AG04449 (cell line): ENCODE measurements at places on chromosomes 7 and 10.

- no peak for DNase-seq
Observed at GRCh38 chr7:151462306-151462779, 22.4 kb upstream of the CRYGN start.

GRCh38 chr10:14543046-14543903 is 212.6 kb upstream of the FRMD4A start:
- DNase-seq, result no peak

DNA sequence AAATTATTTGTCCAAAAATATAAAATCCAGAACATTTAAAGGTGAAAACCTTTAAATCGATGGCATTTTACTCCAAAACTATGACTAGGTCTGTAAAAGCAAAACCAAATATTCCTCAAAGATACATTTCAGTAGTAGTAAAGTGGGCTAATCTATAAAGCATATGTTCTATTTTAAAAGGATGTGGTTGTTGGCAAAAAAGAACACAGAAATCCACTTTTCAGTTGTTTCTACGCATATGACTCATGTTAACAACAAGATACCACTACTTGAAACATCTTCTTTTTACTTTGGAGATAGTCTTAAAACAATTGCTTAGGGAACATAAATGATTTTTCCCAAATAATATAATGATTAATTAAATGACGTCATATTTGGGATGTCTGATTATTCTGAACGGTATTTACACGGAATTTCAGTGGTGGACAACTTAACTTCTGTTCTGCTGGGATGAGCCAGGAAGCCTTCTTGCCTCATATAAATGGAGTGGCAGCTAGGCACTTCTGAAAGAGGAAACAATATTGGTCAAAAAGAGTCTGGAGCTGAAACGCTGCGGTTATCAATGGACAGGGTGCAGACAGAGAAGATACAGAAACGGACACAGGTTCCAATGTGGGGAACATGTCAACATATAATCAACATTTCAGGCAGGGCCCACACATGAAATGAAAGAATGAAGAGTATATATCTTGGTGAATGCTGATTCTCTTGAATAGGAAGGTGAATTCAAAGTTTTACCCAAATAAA is 78.5 kb downstream of the ETV1 start:
- no peak for DNase-seq

DNA sequence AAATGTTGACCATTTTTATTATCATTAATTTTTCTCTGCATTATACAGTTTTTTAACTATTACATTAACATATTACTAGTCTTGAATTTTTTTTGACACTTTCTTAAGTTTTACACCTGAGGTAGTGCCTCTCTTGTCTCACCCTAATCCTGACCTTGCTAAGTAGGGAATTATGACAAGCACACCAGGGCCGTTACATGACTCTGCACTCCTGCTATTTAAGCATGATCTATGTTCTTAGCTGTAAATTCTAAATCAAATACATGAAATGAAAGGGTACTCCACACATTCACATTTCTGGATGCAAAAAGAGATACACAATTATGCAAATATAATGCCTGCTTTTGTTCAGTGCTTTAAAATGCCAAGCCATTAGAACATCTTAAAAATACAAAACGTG is 23.6 kb downstream of the CPVL start:
- no peak for DNase-seq

- DNase-seq, result no peak
Observed at GRCh38 chr7:72072901-72073300, 339.2 kb downstream of the CALN1 start.
